ENCODE measurements at places on chromosomes 7 and 10.
A peak's percentile ranks its signal among the peaks of the same experiment; 100 is the strongest.

- no peak for DNase-seq
These were observed 208.7 kb upstream of the PHYHIPL start for GRCh38 chr10:58967551-58968388.

DNA sequence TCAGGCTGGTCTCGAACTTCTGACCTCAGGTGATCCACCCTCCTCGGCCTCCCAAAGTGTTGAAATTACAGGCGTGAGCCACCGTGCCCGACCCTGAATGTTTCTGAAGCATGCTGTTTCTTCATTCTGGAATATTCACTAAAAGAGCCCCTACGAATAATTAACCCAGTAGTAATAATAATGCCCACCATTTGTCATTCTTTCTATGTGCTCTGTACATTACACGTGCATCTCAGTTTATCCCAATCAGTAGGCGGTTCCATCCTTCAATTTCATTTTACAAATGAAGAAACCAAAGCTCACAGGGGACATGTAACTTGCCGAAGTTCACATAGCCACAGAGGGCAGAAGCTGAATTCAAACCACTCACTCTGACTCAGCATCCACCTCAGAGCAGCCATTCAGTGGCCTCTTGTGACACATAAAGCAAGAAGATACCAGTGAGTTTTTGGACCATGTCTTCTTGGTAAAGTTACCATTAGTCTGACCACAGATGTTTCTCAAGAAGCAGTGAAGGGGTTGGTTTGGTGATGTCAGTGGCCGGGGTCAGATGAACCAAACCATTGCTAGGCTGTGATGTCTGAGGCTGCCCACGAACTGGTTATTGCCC is 71.9 kb upstream of the DUSP5 start:
- peak; percentile 66 for DNase-seq

DNA sequence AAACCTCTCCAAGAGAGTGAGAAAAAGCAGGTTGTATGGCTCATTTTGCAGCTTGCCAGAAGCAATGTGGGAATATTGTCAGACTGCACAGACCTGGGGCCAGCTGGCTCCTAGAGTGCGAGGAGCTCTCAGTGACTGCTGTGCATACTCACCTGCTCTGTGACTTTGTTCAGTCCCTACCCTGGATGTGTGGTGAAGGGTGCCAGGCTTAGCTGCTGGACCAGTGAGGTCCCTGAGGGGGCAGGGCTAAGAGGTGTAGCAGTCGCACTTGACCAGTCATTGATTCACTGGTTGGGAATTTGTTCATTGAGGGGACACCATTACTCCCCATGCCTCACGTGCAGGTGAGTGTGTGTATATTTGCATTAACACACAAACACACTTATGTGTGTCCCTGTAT is 60.1 kb downstream of the IKZF1 start:
- no peak for DNase-seq

GRCh38 chr7:40885503-40885902 is 750.7 kb downstream of the SUGCT start:
- DNase-seq = no peak

GRCh38 chr7:6443372-6443941 is 4.3 kb downstream of the DAGLB start:
- DNase-seq = no peak

DNA sequence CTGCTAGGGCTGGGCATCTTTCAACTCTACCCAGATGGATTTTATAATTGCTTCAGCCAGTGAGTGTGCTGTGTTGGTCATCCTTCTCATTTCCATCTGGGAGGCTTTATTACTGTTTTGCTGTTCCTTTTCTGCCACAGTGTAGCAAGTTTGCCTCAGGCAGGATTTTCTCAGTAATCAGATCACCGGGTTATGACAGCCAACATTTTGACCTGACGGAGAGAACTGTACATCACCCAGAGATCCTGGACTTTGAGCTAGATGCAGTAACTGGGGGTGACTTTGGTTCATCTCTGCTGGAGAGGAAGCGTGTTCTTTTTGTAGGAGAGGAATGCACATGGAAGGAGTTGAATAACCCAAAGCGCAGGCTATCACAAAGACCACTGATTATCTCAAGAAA is 111.8 kb upstream of the AGR3 start:
- no peak for DNase-seq

DNA sequence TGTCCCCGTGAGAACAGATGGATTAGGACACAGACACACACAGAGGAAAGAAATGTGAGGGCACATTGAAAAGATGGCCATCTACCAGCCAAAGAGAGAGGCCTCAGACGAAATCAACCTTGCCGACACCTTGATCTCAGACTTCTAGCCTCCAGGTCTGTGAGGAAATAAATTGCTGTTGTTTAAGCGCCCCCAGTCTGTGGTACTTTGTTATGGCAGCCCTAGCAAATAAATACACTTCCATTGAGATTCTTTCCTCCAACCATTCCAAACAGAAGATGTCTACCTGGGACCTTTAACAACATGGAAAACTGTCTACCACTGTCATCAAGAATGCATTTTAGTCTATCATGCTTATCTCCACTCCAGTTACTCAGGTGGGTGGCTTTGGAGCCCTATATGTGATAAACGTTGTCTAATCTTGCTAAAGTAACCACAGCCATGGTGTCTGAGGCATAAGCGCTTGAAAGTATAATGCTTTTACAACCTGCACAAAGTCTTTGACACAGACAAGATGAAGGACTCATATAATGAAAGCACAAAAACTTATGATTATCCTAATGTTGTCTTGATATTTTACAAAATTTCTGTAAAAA is 244.3 kb downstream of the MTERF1 start:
- no peak for DNase-seq

DNA sequence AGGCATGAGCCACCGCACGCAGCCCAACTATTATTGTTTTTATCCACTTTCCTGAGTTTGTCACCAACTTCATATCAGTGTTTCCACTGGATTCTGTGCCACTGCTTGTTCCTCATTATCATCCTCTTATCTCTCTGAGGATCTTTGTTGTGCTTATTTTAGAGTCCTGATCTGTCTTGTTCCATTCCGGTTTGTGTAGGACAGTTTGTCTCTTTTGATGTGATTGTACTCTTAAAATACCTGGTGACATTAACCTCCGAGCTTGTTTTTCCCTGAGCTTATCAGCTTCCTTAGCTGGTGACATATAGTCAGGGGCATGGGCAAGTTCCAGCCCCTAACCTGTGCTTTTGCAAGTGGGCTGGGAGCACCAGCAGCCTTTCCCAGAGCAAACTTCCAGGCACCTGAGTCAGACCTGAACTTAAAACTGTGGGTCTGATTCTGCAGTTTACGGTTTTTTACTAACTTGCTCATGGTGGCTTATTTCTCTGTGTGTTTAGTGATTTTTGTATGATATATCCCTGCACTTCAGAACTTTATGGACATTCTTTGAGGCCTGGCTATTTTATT is 23.1 kb upstream of the FMC1 start:
- DNase-seq = no peak

GRCh38 chr10:50379616-50380015 is 128.3 kb upstream of the ASAH2 start:
- no peak for DNase-seq

DNA sequence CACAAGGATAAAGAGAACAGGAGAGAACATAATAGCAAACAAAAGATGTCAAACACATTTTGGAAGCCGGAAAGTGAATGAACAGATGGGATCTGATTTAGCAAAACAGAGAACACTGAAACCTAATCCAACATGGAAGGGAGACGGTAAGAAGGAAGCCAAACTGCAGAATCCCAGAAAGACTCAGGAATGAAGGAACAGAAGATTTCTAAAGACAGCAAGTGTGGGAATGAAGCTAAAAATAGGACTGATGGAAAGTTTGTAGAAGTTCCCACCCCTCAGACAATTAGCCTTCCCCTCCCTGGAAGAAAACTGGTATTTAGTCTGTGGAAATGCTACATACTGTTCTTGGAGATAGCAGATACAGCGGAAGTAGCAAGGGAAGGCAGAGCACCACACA is 40.8 kb downstream of the SLC16A12 start:
- no peak for DNase-seq

- no peak for DNase-seq
These were observed 110.0 kb downstream of the PDGFA start for GRCh38 chr7:409339-410281.

DNA sequence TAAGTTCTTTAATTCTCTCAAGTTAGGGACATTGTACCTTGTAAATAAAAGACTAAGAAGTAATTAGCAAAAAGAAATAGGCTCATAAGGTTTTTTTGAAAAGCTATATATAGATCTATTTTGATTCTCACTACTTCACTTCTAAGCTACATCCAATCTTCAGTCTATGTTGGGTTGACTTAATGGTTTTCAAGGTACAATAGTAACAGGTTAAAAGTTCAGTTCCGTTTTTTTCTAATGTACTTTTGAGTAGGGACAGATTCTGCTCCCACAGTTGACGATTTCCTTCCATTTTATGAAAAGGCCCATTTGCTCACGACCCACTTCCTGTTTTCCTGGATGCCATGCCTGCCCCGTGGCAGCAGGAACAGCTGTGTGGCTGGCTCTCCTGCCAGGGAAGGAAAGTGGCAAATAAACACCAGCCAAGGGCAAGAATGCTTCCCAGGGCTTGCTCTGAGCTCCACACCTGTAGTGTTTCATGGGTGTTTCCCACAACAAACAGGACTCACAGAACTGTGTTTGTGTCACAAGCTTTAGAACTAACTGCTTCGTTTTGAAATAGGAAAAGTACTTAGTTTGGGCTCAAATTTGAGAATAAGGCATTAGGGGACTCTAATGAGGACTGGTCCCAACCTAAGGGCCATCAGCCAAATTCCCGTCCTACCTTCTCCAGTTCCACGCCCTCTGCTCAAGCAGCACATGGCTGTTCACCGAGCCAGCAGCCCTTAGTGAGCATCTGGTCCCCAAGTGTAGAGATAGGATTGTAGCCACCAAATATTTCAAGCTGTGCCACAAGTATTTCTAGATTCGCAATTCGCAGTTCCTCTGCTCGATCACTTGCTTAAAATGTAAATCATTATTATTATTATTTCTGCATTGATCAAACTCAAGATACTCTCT is 240.7 kb downstream of the COBL start:
- no peak for DNase-seq

DNA sequence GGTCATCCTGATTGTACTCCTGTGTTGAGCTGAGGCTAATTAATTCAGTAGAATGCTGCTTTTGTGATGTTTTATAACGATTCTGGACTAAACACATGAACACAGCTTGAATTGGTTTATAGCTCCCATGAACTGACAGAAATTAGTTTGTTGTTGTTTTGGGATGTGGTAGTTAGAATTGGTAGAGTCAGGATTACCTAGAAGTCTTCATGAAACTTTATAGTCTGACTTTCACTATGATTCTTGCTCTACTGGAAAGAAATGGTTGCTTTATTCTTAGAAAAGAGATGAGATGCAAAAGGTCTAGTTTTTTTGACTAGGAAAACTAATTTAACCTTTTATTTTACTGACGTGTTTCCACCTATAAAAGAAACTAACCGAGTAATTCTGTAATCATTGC is 23.4 kb upstream of the TRUB1 start:
- DNase-seq = no peak

- DNase-seq = no peak
These were observed 79.5 kb upstream of the SEMA3A start for GRCh38 chr7:84274029-84274638.

DNA sequence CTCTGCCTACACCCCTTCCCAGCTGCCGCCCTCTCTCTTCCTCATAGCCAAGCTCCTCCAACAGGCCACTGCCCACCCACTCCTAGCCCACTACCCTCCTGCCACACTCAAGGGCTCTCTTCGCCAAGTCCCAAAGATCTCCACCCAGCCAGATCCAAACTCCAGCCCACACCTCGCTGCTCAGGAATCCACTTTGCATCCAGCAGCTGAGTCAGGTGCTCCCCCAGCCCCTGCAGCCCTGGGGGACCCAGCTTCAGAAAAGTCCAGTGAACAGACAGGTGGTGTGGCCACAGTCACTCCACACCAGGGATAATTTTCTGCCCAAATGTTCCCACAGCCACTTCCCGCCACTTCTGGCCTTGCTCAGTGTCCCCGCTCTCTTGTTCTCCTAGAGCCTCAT is 10.9 kb downstream of the OGDHL start:
- no peak for DNase-seq

Measured in stimulated activated CD4-positive, alpha-beta T cell treated with anti-CD3 and anti-CD28 coated beads, Interleukin-15, amount 100 ng/mL, for 48 hours (primary cell).